Activated T-helper 2 cell treated with anti-CD3 and anti-CD28 coated beads, Interferon-gamma antibody, Interleukin-2, Interleukin-4, amounts not matched to agents 10 μg/mL and 5 μg/mL and 100 μg/mL, durations not matched to agents 14 hours and 24 hours and 36 hours (primary cell): ENCODE measurements at places on chromosomes 16 and 17. TPM values are rescaled to one million over a fixed set of nuclear protein-coding genes. Genes with fewer than 3 reads are reported as not detected.

Gene OTOA
- 0.07 TPM in 1 of 2 replicates, not detected in the other for total RNA-seq

DNA sequence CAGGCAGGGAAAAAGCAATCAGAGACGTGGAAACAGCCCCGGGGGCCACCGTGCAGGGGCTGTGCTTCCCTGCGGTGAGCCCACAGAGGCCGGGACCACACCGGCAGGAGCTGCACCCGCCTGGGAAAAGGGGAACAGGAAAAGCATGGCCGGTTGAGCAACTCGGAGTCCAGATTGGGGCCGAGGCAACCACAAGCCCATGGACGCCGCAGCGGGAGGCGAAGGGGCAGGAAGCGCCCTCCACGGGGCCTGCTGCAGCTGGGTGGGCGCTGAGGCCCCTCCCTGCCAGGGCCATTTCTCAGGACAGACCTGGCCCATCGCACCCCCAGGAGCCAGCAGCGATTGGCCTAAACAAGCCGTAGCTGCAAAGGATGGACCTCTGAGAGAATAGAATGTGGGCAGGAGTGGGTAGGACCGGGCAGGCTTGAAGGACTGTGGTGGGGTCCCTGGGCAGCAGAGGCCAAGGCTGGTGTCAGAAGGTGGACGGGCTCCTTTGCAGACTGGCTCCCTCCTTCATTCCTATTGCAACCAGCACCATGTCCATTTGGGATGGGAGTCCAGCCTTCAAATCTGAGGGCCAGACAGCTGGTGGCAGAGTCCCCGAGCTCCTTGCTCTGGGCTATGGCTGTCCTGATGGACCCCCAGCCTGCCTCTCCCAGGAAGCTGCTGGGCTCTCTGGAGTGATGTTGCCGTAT, 30.4 kb downstream of the COX4I1 start:
- peaks cover 27% of the 10 kb centered on the region for H3K27me3 ChIP-seq
- DNase-seq: no peak
- no peak overlapping the region for H3K4me3 ChIP-seq

DNA sequence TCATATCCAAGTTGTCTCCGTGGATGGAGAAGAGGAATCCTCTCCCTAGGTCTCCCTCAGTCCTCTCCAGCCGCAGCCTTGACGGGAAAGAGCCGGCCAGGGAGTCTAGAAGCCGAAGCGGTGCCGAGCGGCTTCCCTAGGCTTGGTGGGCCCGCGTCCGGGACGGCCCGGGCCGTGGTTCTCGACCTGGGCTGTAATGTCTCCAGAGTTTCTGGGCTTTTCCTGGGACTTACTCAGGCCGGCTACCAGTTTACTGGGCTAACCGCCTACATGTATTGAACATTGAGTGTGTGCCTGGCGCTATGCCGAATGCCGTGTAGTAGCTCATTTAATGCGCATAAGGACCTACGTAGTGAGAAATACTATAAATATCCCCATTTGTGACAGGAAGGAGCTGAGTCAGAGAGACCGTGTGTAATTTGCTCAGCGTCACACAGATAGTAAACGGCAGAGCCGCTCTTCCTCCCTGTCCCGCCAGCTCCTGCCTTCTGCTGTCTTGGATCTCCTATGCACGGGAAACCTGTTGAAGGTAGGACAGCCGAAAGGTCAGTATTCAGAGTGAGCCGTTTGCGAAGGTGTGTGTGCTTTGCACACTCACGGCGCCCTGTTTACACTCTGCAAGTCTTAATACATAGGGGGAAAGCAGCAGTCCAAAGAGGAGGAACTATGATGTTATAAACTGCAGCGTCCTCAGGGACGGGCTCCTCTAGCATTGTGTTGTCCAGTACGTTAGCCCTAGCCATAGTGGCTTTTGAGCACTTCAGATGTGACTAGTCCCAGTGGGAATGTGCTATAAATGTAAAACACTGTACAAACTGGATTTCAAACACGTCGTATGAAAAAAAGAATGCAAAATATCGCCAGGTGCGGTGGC, 723 bp upstream of the SPAG5 start:
- H3K4me1 ChIP-seq: peaks cover 17% of the 10 kb centered on the region
- peak overlapping the region; percentile 87 for H3K4me3 ChIP-seq
- peaks cover 25% of the 10 kb centered on the region for H3K36me3 ChIP-seq
- DNase-seq: peak; percentile 52

GRCh38 chr17:39196241-39196807, 1.1 kb downstream of the CACNB1 start:
- H3K4me1 ChIP-seq: peaks cover 29% of the 10 kb centered on the region
- DNase-seq: no peak
- no peaks in the 10 kb centered on the region for H3K27me3 ChIP-seq
- peak overlapping the region; percentile 64 for H3K27ac ChIP-seq

- no peaks in the 10 kb centered on the region for H3K27me3 ChIP-seq
- H3K27ac ChIP-seq: no peak overlapping the region
- no peak for DNase-seq
- H3K4me1 ChIP-seq: no peaks in the 10 kb centered on the region
Measured at GRCh38 chr17:53736516-53737240, 86.0 kb upstream of the KIF2B start.
